GM13977 (cell line): ENCODE measurements at places on chromosomes 1 and 21.
A peak's percentile ranks its signal among the peaks of the same experiment; 100 is the strongest.

DNA sequence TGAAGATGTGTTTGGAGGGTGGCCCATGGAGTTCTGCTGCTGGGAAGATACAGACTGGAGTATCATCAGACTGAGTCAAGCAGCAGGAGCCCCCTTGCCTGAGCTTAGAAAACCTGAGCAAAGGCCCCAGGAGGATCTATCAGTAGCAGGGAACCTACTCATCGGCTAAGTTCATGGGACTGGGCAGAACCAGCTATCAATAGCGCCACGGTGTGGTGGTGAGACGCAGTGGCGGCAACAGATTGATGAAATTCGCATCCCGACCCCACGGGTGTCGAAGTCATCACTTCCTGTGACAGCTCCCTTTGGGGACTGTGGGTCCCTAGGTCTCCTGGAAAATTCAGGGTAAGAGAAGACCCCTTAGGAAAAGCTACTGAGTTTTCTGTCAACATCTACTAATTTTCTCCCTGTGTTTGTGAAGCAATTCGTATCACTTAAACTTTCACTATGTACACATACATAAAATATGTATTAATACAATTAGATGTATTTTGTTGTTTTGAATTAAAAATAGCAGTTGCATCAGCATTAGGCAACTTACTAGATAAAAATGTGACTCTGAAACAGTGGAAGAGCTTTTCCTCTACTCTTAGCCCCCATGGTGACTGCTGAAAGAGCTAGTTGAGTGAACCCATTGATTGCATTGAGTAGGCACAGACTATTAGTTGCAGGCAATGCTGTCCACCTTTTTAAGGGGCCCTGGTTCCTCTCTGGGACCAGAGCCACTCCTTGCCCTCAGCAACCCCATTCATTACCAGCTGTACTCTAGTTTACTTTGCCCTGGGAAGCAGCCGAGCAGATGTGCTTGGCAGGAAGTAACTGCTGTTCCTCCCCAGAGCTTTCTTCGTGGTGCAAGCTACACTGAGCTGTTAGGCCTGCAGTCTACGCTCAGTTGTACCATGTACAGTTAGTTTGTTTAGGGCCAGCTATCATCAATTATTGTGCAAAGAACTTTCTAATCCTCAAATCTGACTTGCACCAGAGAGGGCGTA is 7.3 kb upstream of the CACNA1S start:
- DNase-seq = peak; percentile 72

- no peak for DNase-seq
Observed at GRCh38 chr1:26287811-26288210, 7.9 kb downstream of the SH3BGRL3 start.

- DNase-seq = no peak
Observed at GRCh38 chr1:55329091-55329490, 113.9 kb upstream of the USP24 start.

- no peak for DNase-seq
Observed at GRCh38 chr1:232834066-232834465, 28.9 kb downstream of the MAP10 start.

GRCh38 chr1:60699325-60699724 is 383.0 kb upstream of the NFIA start:
- no peak for DNase-seq

DNA sequence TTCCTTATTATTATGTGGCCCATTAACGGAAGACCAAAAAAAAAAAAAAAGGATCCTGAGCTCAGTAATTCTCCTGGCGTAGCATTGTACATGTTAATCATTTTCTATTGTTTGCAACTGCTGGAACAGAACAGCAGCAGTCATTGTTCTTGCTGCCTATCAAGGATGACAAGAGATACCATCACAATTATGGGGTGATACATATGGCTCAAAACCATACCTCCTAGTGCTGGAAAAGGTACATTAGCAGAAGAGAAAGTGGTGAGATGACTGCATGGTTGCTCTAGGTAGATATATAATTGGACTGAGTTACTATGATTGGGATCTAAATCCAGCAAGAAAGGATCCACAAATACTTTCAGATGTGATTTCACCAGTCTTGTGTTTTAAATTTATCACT is 13.3 kb upstream of the TLR5 start:
- no peak for DNase-seq

- DNase-seq = no peak
Observed at GRCh38 chr1:201507360-201507675, 395 bp upstream of the CSRP1 start.

GRCh38 chr1:215256936-215257679 is 174.6 kb downstream of the KCNK2 start:
- DNase-seq = no peak

DNA sequence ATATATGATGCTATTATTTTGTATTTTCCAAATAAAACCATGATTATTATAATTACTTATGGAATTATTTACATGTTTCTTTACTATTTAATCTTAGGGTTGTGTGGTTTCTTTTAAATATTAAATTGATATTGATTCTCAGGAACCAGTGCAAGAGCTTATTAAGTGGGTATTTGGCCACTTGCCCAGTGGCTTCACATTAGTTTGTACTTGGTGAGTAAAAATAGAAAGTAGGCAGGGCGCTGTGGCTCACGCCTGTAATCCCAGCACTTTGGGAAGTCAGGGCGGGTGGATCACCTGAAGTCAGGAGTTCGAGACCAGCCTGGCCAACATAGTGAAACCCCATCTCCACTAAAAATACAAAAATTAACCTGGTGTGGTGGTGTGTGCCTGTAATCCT is 497.1 kb downstream of the PTPRC start:
- DNase-seq = no peak

DNA sequence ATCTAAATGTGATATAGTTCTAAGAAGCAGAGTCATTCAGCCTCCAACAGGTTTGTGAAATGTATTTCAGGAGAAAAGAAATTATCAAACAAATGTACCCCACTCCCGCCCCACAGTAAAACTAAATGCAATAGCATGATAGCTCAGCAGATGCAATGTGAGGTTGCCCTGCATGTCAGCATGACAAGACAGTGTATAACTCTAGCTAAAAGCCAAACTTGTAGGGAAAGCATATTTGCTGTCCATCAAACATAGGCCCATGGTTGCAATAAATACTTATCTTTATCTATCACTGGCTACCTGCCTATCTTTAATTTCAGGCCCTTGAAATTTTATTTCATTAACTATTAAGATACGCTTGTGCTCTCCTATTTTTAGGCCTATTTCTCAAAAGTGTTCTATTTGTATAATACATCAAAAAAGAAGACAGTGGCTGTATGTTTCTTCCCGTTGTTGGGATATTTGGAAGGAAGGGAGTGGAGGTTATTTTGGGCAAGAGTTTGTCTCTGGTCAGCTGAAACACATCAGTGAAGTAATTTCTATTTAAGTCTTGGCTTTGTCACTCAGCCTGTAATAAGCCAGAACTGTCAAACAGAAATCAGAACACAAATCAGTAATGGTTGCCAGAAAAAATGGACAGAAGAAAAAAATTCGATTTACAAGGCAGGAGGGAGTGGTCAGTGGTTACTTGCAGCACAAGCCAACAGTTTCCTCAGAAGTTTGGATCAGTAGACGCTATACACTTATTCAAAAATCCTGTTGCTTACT is 307.4 kb upstream of the ADGRL2 start:
- DNase-seq = no peak

DNA sequence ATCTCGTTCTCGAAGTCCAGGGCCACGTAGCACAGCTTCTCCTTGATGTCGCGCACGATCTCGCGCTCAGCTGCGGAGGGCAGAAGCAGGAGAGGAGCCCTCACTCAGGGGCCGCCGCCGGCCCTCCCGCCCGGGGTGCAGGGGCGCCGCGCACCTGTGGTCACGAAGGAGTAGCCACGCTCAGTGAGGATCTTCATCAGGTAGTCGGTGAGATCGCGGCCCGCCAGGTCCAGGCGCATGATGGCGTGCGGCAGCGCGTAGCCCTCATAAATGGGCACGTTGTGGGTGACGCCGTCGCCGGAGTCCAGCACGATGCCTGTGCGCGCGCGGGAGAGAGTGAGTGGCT is 1.8 kb downstream of the ACTA1 start:
- peak; percentile 11 for DNase-seq

GRCh38 chr1:212166644-212167043 is 118.6 kb upstream of the PPP2R5A start:
- no peak for DNase-seq

- no peak for DNase-seq
Observed at GRCh38 chr1:184438363-184438762, 51.5 kb downstream of the C1orf21 start.

DNA sequence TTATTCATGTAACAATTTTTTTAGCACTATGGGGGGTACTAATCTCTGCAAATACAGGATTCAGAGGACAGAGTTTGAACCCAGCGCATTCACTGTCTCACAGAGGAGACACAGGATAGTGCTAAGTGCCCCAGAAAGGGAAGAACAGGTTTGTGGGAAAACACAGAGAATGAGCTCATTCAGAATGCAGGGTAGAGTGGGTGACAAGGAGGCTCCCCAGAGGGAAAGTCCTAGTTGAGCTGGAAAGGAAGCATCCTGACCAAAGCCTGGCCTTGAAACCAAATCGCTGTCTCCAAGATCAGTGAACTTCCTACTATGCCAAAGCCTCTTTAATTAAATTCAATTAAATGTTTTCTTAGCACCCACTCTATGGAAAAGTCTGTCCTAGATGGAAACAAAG is 19.0 kb upstream of the RGS2 start:
- no peak for DNase-seq

GRCh38 chr1:59549903-59550302 is 253.0 kb downstream of the FGGY start:
- DNase-seq = no peak

GRCh38 chr1:186435336-186435735 is 25.6 kb downstream of the PDC start:
- DNase-seq = no peak

DNA sequence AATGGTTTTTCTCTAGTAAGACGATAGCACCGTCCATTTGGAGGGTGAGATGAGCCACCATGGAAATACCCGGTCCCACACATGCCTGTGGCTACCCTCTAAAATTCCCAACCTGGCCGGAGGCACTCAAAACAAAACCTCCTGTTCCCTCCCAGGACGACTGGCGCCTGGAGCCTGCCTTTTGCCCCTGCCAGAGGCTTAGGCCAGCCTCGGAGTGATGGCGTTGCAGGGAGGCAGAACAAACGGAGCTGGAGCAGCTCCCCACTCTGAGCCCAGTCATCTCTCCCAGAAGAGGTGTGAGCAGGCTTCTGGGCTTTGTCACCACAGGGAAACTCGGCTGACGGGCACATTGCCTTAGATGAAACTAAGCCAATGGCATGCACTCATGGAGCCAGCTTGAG is 213.7 kb upstream of the HOOK1 start:
- no peak for DNase-seq

- peak; percentile 58 for DNase-seq
Observed at GRCh38 chr21:37207441-37208009, 59.6 kb downstream of the VPS26C start.

DNA sequence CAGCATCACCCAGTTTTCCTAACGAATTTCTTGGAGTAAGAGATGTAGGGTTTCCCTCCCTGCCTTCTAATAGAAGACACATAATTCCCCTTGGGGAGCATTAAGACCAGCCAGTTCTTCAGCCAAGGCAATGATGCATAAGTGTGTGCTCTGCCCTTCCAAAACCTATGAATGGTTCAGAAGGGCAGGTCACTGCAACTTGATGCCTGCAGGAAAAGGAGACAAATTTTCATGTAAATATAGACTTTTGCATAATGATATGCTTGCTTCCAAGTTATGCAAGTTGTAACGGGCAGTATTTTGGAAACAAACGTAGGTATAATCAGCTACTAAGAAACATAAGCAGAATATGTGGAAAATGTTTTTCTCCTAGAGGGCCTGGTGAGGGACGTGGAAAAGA is 31.6 kb downstream of the PTGS2 start:
- DNase-seq = no peak

- DNase-seq = no peak
Observed at GRCh38 chr21:30718239-30718909, at the start of gene KRTAP21-3. KRTAP21-3 (minus strand) TSS chr21:30718777; CDS start chr21:30718759, 18 bp downstream.

DNA sequence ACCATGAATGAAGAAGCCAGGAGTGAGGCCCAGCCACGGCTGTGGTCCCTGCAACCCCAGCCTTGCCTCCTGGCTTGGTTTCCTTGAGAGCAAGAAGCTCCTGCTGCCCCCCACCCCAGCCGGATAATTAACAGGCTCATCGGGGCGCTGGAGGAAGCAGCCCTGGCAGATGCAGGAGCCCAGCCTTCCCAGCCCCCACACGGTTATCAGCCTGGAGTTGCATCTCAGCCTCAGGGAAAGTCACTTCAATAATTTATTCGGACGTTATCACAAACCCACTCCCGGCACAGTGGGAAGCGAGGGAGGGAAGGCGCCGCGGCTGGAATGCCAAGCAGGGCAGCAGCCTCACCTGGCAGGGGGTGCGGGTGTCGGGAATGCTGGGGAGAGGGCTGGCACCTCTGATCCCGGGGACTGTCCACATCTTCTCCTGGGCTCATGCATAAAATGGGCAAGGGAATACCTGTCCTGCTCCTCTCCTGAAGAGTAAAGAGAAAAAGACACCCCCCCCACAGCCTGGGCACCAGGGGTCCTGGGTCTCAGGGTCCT is 43.3 kb upstream of the LRP8 start:
- no peak for DNase-seq

- DNase-seq = no peak
Observed at GRCh38 chr1:228217551-228218344, 9.9 kb downstream of the OBSCN start.

DNA sequence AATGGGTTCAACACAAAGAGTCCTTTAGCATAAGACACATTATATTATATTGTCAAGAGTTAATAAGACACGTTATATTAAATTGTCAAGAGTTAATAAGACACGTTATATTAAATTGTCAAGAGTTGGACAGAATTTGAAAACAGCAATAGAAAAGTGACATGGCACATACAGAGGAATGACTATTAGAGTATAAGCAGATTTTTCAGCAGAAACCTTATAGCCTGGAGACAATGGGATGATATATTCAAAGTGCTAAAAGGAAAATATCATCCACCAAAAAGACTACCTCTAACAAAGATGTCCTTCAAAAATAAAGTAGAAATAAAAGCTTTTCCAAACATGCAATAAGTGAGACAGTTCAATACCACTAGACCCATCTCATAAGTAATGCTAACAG is 36.0 kb upstream of the HSPA13 start:
- no peak for DNase-seq

- DNase-seq = no peak
Observed at GRCh38 chr1:214660190-214660589, 57.2 kb downstream of the CENPF start.

DNA sequence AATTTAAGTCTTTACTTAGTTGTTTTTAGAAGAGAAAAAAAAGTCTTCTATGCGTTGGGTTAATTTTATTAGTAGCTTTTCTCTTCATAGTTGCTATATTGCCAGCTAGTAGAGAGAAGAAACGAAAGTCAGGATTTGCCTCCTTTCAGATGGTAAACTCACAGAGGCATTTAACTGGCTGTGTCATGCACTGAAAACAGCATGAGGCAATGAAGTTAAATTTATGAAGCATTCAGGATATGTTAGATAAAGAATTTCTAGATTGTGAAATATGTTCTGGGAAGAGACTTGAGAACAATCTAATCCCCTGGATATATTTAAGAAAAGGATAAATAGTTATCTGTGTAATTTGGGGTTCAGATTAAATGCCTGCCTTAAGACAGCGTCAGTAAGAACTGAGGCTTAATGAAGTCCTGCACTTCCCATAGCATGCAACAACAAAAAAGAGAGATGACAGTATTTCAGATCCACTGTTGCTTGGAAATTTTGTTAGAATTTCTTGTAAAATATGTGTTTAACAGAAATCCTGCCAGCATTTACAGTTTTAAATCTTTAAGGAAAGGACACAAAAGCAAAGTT is 1.7 kb downstream of the ANGPTL1 start:
- no peak for DNase-seq

GRCh38 chr1:234065794-234066447 is 161.4 kb downstream of the SLC35F3 start:
- DNase-seq = peak; percentile 62
